Urinary bladder (tissue), 4 donors: ENCODE measurements at places on chromosomes 3 and 15. TPM values are rescaled to one million over a fixed set of nuclear protein-coding genes. Genes with fewer than 3 reads are reported as not detected.

DNA sequence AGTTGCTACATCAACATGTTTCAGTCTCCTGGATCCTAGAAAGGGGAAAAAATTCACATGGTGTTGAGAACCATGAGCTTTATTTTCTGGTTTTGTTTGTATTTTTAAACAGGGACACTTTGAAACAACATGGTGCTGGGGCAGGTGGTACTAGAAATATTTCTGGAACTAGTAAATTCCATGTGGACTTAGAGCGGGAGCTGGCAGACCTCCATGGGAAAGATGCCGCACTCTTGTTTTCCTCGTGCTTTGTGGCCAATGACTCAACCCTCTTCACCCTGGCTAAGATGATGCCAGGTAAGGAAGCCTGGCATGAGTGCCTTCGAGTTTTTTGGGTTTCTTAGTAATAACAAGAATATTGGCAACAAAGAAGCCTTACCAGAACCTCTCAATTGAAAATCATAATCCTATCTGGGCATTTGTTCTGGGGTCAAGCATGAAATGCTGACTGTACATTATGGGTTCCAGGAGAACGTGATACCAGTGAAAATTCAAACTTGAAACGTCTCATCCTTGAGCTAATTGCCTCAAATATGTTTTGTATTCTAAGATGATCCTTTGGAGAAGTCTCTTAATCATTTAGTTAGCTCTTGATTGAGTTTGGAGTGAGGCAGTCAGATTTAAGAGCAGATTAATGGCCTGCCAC lies 7.9 kb downstream of the ALAS1 start:
- DNase-seq = no peak

GRCh38 chr15:72306211-72306785 lies 13.7 kb downstream of the CELF6 start:
- no peak for DNase-seq

- peak; percentile 8 for DNase-seq
Measured at GRCh38 chr3:118501152-118501551, 533.5 kb downstream of the IGSF11 start.

DNA sequence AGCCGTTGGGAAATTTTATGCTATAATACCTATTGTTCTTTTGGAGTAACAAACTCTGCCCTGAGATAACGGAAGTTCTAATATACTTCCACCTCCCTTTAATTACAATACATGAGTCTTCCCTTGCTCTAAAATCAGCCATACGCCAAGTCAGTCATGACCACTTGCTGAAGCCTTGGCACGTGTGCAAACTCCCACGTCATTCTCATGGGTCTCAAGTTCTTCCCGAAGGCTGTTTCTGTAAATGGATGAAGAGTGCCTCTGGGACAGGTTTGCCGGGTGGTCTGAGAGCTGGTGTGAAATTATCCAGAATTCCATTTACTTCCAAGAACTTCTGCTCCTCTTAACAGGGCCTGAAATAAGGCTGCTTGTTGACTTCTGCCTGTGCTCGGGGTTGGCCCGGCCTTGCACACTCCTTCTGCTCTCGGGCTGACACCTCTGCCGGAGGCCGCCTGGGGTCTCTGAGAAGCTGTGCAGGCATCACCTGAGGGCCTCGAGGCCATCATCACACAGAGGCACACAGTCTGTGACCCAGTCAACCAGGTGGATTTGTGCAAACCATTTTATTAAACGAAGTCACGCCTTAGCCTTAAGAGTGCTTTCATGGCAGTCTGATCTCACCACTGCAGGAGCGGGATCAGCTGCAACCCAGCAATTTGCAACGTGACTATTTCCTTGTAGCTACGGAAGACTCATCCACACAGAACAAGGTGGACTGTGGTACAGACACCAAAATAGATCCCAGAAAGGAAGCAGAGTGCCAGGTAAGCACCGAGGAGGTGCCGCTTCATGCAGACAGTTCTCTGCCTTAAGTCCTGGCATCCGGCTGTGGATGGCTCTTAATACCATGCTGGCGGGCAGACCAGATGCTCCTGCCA lies 120.1 kb downstream of the ADAMTS17 start:
- DNase-seq = no peak

The THBS1 gene
- total RNA-seq = 462 TPM

DNA sequence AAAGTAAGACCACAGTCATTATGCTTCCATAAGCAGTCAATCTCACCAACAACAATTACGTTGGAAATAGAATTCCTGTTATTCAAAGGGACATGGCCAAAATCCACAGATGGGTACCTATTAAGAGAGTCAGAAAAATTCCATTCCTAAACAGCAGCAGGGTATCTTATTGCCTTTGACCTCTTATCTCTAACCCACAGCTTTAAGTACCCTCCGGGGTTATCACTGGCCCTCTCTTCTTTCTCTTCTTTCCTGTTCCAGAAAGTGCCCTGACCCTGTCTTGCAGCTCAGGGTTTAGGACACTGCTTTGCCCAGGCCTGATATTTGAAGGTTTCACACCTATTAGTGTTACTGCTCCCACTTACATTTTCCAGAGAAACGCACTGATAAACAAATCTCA lies 428.7 kb downstream of the TBC1D5 start:
- no peak for DNase-seq

The AGBL1 gene
- total RNA-seq = 1.5 TPM

- no peak for DNase-seq
Measured at GRCh38 chr3:4848176-4848825, 130.9 kb upstream of the BHLHE40 start.

DNA sequence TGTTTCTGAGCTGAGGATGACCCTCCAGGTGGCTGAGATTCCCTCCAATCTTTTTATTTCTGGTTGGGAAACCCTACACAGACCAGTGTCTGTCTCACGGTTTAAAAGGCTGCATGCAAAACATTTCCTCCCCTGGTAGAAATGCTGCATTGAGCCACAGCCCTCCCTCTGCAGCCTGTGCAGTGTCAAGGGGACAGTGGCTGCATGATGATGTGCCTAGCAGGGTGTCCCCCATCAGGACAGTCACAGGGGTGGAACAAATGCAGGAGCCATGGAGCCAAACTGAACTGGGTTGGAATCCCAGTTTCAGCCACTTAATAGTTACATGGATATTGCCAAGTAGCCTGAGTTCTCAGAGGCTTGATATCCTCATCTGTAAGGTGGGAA lies 147.9 kb upstream of the CTDSPL start:
- DNase-seq = no peak

The CISH gene
- total RNA-seq = 5.0 TPM

The AADAC gene
- 0.69 TPM for total RNA-seq

- peak; percentile 11 for DNase-seq
Measured at GRCh38 chr15:29570948-29571791, 251.1 kb downstream of the TJP1 start.

The TRH gene
- 0.16 TPM for total RNA-seq

DNA sequence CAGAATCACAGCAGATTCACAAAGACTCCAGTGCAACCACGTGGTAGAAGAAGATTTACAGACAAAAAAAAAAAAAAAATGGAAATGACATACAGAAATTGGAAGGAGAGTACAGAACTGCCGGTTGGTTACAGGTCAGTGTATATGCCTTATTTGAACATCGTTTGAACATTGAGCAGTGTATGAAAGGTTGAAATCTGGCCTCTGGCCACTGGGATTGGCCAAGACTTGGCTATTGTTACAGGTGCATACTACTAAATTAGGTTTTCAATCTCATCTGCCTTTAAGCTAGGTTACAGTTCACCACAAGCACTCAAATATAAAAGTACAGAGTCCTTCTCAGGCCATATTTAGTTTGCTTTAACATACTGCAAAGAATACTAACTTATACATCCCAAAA lies 59.8 kb downstream of the THBS1 start:
- no peak for DNase-seq

GRCh38 chr15:43463507-43463906 lies 29.4 kb downstream of the TP53BP1 start:
- DNase-seq = no peak

DNA sequence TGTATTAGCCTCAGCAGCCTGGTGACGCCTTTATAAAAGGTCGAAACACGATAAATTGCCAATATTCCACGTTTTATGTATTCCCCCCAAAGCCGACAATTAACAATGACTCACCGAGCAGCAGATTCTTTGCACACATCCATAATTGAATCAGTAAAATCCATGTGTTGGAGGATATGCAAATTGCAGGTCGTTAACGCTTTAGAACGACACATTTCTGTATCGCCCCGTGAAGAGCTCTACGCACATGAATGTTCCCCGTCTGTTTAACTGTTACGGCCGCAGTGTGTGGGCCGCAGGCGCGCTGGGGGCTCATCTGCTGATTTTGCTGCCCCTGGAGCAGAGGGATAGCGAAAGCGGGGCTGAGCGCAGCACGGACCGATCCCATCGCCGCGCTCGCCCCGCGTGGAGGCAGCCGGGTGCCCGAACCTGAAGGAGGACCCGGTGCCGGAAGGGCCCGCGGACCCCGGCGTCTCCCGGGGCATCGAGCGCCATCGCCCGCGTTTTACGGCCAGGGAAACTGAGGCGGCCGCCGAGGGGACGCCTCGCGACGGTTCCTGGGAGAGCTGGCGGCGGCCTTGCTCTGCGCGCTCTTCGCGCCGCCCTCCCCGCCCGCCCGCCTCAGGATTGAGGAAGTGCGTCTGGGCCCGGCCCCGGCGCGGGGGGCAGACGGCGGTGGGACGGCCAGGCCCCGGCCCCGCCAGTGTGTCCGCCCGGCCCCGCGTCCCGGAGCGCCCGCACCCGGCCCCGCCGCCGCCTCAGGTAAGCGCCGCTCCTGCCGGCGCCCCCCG lies at the start of gene LRRK1:
Gene LRRK1, plus strand, starts transcription at position 668 of the 791 bp plus-strand sequence. CDS start 5,276 bp downstream, outside the sequence.
- no peak for DNase-seq
